ENCODE measurements at places on chromosomes 11 and 22.

- no peak for DNase-seq
These were observed 29.0 kb upstream of the LDLRAD3 start for GRCh38 chr11:35914816-35915215.

DNA sequence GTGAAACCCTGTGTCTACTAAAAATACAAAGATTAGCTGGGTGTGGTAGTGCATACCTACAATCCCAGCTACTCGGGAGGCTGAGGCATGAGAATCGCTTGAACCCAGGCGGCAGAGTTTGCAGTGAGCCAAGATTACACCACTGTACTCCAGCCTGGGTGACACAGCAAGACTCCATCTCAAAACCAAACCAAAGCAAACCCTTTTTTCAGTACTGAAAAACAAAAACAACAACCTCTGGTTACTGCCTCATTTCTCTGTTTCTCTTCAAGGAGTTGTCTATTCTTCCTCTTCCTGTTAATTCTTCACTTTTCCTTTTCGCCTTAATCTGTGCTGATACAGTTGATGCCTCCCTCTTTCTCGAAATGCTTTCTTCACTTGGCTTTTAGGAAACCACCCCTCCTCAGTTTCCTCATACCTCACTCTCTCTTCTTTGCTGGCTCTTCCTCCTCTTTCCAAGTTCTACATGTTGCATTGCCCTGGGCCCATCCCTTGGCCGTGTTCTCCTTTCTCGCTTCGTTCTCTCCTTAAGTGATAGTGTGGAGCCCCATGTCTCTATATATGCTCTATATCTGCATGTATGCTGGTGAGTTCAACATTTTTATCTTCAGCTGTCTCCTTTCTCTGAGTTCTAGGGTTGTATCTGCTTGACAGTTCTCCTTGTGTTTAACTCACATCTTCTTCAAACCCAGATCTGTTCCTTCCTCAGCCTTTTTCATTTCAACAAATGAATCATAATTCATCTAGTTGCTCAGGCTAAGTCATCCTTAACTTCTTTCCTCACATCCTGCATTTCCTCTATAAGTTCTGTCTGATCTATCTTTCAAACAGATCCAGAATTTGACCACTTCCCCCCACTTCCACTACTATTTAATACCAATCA, 37.1 kb downstream of the NUCB2 start:
- no peak for DNase-seq

DNA sequence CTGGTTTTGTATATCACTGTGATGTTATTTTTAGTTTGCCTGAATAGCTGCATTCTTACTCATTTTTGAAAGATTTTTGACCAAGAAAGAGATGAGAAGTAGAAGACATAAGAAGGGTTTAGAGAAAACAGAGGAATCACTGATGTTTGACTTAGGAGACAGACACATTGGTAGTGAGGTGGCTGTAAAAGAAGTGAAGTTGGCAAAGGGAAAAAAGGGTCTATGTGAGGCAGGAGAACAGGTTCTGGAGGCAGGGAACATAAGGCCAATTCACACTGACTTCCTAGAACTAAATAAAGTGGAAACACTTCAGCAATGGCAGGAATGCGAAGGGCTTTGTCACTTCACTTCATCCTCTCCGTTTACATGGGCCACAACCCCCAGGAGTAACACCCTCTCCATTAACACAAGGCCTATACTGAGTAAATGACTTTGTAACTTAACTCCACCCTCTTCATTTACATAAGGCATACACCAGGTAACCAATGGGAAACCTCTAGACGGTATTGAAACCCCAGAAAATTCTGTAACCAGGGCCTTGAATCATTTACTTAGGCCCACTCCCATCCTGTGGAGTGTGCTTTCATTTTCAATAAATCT, 36.5 kb downstream of the CTSC start:
- no peak for DNase-seq

DNA sequence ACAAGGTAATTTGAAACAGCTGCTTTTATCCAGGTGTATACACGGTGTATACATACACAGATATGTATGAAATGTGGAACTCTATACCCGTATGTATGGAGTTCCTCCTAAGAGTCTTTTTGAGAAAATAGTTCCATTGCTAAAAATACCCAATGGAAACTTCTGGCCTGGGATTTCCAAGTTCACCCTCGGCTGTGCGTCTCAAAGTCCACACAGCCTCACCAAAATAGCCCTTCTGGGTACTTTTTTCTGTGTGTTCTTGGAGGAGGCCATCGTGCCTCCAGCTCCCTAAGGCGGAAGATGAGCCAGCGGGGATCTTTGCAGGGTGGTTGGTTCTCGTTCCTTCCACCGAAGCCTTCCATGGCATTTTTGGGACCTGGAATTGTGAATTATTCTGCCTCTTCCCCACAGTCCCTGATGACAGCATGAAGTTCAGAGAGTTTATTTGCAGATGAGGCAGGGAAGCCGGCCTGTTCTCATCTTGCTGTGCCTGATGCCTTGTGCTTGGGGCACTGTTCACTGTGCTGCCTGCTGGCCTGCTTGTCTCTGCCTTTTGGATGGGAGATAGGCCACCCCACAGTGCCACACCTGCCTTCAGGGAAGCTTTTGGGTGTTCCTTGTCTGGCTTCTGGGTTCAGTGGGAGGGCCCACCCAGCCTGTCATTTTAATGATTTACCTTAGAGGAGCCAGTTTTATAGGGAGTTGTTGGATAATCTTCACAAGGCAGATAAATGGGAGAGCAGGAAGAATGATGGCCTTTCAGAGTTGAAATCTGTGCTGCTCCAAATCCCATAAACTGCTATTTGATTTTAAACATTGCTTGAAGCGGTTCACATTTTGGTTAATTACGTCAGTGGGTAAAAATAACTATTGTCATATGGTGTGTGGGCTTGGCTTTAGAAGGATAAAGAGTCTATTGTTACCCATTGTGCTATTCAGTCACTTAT, 112.7 kb upstream of the OR4B1 start:
- DNase-seq = no peak

GRCh38 chr11:112722148-112722547, 239.1 kb upstream of the NCAM1 start:
- DNase-seq = no peak

DNA sequence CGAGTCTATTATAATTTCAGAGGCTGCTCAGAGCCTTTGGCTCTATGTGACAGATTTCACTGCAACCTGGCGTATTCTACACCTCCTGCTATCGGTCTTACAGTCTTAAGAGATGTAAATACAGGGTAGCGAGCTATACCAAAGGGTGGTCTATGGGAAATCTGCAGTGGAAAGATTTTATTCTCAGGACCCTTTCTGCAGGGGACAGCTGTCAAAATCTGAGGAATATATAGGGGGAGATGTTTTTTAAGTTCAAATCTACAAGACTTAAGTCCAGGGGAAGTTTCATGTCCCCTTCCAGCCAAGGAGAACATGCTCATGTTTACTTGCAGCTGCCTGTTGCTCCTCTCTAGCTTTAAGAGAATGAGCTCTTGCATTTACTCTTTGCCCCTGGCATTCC, 62.7 kb downstream of the MICAL2 start:
- DNase-seq = no peak

- no peak for DNase-seq
These were observed 19.7 kb downstream of the MOGAT2 start for GRCh38 chr11:75737314-75737713.

GRCh38 chr22:47572443-47572842, 810.0 kb downstream of the TBC1D22A start:
- DNase-seq = no peak

DNA sequence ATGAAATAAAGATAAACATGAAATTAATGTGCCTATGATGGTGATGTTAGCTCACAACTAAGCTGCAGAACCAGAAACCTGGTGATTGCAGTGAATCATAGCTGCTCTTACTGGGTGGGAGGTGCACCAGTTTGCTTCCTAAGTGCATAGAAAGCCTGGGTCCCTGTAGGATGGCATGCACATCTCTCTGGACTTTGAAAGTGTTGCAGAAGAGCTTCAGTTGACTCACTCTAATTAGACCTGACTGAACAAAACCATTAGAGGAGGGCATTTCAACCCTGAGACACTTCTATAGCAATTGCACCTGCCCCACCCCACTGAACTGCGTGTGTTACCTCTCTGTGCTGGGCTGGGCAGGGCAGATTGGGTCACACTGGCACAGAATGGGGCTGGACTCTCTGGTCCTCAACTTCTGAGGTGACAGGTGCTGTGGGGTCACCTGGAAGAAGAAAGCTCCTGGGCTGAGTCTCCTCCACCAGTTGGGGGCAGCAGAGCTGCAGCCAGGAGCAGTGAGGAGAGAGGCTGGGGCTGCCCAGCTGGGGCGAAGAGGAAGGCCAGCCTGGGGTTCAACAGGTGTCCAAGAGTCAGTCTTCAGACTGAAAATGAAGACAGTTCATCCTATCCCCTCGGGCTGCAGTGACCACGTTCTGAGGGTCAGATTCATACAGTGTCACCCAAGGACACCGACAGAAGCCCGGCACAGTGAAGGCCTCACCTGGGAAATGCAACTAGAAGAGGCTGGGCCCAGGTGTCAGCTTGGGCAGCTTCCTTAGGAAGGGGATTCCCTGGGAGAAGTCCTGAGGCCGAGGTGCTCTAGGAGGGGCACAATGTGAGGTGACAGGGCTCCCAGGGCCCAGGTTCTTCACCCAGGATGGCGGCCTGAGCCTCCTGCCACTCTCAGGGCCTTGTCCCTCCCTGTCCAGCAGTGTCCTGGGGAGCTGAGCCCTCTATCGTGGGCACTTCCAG, 58.1 kb downstream of the GGTLC2 start:
- DNase-seq = no peak

GRCh38 chr22:26642465-26643417, 14.6 kb upstream of the MIAT start:
- peak; percentile 53 for DNase-seq

DNA sequence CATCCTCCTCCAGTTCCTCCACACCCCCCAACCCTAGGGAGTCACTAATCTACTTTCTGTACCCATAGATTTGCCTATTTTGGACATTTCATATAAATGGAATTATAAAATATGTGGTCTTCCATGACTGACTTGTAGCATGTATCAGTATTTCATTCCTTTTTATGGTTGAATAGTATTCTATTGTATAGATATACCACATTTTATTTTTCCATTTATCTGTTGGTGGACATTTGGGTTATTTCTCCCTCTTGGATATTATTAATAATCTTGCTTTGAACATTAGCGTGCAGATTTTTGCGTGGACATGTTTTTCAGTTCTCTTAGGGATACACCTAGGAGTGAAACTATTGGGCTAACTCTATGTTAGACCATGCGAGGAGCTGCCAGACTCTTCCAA, 23.4 kb downstream of the NAT10 start:
- no peak for DNase-seq

Measured in activated gamma-delta T cell (primary cell).